ENCODE measurements at places on chromosomes 16 and 17. TPM values are rescaled to one million over a fixed set of nuclear protein-coding genes. Genes with fewer than 3 reads are reported as not detected.
A peak's percentile ranks its signal among the peaks of the same experiment; 100 is the strongest.

AANAT gene
- not detected for total RNA-seq

KRTAP1-1 gene
- total RNA-seq = not detected

MEOX1 gene
- total RNA-seq = 17.8 TPM

DNA sequence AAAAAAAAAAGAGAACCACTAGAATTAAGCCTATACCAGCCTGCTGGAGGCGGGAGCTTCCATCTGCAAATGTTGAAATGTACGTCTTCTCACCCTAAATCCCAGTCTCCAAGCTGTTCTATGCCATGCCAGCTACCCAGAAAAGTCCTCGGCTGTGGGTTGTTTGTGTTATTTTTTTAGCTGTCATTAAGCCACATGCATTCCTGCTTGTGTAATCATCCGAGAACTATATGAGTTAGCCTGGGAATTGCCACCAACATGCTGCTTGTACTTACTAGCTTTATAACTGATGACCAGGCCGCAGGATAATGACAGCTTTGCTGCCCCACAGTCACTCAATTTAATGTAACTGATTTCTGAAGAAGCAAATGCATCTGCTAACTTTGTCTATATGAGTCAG, 313.9 kb upstream of the SALL1 start:
- no peaks in the 10 kb centered on the region for H3K4me1 ChIP-seq
- no peaks in the 10 kb centered on the region for H3K27me3 ChIP-seq
- DNase-seq = no peak
- no peak overlapping the region for H3K4me3 ChIP-seq

- H3K36me3 ChIP-seq = no peaks in the 10 kb centered on the region
- no peaks in the 10 kb centered on the region for H3K4me1 ChIP-seq
- DNase-seq = no peak
- H3K4me3 ChIP-seq = peak overlapping the region; percentile 76
These were observed 491 bp downstream of the GAS7 start for GRCh38 chr17:10197721-10198508.

DNA sequence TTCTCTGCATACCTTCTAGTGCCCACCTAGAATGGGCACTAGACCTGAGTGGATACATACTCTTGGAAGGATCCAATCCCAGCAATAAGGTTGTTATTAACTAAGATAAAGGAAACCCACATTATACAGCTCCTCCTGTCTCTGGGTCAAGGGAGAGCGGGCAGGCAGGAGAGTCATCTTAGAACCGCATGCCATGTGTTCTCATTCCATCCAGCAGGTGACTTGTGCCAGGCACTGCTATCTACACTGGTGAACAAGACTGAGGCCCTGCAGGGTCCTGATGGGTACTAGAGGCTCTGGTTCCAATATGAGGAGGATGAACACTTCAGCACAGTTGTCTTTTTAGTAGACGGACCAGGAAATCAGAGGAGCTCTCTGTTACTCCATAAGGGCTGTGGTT, 5.9 kb upstream of the CD300H start:
- DNase-seq = no peak
- H3K4me1 ChIP-seq = no peaks in the 10 kb centered on the region
- no peaks in the 10 kb centered on the region for H3K27me3 ChIP-seq

- peaks cover 4% of the 10 kb centered on the region for H3K4me1 ChIP-seq
- no peak for DNase-seq
- H3K4me3 ChIP-seq = no peak overlapping the region
- H3K27ac ChIP-seq = no peak overlapping the region
- no peaks in the 10 kb centered on the region for H3K27me3 ChIP-seq
These were observed 16.7 kb downstream of the ZFPM1 start for GRCh38 chr16:88469615-88470395.

- H3K4me1 ChIP-seq = no peaks in the 10 kb centered on the region
- no peak overlapping the region for H3K27ac ChIP-seq
- H3K36me3 ChIP-seq = no peaks in the 10 kb centered on the region
- DNase-seq = no peak
- H3K27me3 ChIP-seq = no peaks in the 10 kb centered on the region
- H3K4me3 ChIP-seq = no peak overlapping the region
These were observed 18.3 kb downstream of the PIK3R5 start for GRCh38 chr17:8947201-8947600.
